GM10248 (cell line): ENCODE measurements at places on chromosomes 1 and 21.

- no peak for DNase-seq
Measured at GRCh38 chr1:155553349-155553748, 9.3 kb downstream of the ASH1L start.

DNA sequence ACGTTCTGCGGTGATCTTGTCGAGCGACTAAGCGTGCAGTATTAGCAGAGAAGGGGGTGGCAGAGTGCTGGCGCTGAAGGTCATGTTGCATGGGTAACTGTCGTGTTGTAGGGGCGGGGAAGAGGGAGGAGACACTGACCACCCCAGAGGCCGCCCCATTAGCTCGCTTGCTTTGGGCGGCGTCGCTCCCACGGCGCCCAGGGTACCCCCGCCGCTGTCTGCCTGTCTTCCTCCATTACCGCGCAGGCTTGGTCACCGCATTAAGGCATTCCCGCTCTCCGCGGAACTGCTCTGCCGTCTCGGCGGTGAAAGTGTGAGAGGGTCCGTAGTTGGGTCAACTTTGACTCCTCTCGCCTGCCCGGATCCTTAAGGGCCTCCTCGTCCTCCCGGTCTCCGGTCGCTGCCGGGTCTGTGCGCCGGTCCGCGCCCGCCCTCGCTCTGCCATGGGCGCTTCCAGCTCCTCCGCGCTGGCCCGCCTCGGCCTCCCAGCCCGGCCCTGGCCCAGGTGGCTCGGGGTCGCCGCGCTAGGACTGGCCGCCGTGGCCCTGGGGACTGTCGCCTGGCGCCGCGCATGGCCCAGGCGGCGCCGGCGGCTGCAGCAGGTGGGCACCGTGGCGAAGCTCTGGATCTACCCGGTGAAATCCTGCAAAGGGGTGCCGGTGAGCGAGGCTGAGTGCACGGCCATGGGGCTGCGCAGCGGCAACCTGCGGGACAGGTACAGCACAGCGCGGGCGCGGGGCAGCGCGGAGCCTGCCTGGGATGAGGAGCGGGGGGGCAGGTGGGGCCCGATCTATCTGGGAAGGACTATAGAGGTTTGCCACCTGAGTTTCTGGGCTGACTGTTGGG, at the start of gene MTARC2:
Gene MTARC2 (plus strand): TSS at position 234 of the 846 bp plus-strand sequence. CDS start 210 bp downstream, at position 444.
- peak; percentile 52 for DNase-seq

DNA sequence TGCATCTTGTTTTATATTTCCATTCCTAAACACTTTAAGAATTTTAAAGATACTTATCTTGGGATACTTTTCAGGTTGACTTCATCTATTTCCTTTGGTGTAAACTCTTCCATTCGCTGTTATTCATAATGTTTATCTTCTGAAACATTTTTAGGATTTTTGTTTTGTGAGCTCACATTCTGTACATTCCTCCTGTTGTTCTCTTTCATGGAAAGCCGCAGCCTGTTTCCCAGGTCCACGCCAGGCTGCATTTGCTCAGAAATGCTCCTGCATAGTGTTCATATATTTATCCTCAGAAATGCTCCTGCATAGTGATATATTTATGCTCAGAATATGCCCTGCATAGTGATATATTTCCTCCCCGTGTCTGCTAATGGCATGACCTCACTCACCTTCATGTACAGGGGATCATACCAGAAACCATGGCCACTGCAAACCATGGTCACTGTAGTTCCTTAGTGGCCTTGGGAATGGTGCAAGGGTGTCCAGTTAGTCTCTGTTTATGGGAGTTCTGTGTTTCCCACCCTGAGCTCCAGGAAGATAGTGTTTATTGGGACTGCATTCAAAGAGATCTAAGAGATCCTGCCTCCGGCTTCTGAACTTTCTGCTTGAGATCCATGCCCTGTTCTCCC, 153.9 kb upstream of the GREM2 start:
- no peak for DNase-seq

DNA sequence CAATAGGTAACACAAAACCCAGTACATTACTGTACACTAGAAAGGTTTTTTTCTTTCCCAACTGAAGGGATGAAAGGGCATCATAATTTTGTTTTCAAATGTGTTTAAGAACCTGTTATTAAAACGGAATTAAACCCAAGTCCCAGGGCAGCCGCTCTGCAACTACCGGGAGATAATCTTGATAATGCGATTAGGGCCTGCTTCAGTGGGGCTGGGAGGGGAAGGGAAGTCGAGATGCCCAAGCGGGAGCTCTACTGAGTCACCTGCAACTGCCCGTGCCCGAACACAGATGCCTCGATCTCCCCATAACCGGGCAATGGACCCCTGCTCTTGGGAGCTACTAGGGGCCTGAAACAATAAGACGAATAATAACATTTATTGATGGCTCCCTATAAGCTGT, 61.4 kb downstream of the KAZN start:
- DNase-seq: no peak

GRCh38 chr1:203823306-203823705, 27.9 kb downstream of the ZBED6 start:
- DNase-seq: no peak

DNA sequence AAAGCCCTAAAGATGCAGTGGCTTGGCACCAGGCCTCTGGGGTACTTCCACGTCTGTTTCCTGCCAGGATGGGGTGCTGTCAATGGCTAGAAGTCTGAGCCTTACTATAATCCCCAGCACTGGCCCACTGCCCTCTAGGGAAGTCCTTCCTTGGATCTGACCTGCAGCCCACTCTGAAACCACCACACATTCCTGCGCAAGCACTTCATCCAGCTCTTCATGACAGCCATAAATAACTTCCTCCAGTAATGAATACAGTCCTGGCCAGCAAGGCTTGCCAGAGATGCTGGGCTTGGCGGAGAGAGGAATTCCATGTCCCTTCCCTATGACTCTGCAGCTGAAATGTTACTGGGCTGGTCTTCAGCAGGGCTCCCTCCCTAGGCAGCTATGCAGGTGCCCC, 32.6 kb downstream of the ALPL start:
- DNase-seq: no peak

GRCh38 chr1:22835636-22836319, 125.1 kb downstream of the EPHB2 start:
- DNase-seq: no peak

- DNase-seq: no peak
Measured at GRCh38 chr1:208950206-208950605, 633.3 kb upstream of the CAMK1G start.

GRCh38 chr1:56626546-56626945, 18.6 kb upstream of the PRKAA2 start:
- DNase-seq: no peak

GRCh38 chr1:233530665-233531386, 83.1 kb upstream of the KCNK1 start:
- DNase-seq: no peak

- no peak for DNase-seq
Measured at GRCh38 chr1:65179148-65179547, 31.1 kb downstream of the AK4 start.

GRCh38 chr1:78617615-78618026, 2.6 kb upstream of the IFI44L start:
- DNase-seq: peak; percentile 35

- DNase-seq: no peak
Measured at GRCh38 chr1:243452092-243452491, 196.3 kb downstream of the SDCCAG8 start.

GRCh38 chr1:227947676-227948492, at the start of gene WNT9A:
TSS of gene WNT9A (minus strand) at chr1:227947932. CDS start at chr1:227947887, 45 bp downstream.
- DNase-seq: peak; percentile 62

GRCh38 chr1:59580257-59580656, 234.5 kb upstream of the HOOK1 start:
- DNase-seq: no peak

DNA sequence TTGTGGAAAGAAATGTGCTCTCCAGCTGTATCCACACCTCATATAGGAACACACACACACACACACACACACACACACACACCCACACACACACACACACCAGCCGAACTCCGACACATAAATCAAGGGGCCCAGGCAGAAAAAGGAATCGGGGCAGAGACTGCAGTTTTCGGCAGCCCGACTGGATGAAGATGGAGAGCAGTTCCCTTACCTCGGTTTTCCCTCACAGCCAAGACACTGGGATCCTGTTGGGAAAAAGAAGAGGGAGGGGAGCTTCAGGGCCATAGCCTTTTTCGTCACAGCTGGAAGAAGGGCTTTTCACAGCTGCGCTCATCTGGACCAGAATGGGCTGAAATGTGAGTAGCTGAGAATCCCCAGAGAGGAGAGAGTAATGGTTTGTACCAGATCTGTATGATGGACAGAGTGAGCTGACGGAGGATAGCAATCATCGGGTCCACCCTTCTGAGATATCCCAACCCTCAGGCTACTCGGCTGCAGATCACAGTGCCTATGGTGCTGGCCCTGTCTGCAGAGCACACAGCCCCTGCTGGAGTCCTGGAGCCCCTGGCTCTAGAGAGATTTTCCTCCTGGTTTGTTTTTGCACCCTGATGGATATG, 37.7 kb downstream of the PIK3C2B start:
- DNase-seq: no peak

DNA sequence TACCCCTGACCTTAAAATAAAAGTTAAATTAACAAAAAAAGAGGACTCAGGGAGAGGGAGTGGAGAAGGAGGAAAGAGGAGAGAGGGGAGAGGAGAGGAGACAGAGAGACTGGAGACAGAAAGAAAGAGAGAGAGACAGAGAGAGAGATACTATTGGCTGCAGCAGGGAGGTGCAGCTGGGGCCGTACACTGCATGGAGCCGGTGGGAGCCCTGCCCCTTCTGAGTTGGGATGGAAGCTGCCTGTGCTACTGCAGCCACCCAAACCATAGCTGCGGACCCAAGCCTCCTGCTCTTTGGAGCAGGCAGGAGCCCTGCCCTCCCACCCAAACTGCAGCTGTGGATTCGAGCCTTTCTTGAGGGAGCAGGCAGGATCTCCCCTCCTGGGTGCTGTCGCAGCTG, 32.7 kb upstream of the HP1BP3 start:
- no peak for DNase-seq

GRCh38 chr1:56533621-56534020, 45.7 kb downstream of the PLPP3 start:
- DNase-seq: no peak

- no peak for DNase-seq
Measured at GRCh38 chr1:1827089-1827848, 49.0 kb upstream of the NADK start.

DNA sequence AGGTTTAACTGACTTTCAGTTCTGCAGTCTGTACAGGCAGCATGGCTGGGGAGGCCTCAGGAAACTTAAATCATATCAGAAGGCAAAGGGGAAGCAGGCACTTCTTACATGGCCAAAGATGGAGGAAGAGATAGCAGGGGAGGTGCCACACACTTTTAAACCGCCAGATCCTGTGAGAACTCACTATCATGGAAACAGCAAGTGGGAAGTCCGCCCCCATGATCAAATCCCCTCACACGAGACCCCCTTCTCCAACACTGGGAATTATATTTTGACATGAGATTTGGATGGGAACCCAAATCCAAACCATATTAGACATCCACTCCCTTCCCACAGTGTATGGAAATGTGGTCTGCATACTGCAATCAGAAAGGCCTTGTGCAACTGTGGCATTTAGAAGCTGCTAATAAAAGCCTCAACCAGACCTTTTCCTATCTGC, 148.2 kb downstream of the FCRL5 start:
- DNase-seq: no peak

- DNase-seq: no peak
Measured at GRCh38 chr21:15249285-15249993, 184.6 kb upstream of the NRIP1 start.

DNA sequence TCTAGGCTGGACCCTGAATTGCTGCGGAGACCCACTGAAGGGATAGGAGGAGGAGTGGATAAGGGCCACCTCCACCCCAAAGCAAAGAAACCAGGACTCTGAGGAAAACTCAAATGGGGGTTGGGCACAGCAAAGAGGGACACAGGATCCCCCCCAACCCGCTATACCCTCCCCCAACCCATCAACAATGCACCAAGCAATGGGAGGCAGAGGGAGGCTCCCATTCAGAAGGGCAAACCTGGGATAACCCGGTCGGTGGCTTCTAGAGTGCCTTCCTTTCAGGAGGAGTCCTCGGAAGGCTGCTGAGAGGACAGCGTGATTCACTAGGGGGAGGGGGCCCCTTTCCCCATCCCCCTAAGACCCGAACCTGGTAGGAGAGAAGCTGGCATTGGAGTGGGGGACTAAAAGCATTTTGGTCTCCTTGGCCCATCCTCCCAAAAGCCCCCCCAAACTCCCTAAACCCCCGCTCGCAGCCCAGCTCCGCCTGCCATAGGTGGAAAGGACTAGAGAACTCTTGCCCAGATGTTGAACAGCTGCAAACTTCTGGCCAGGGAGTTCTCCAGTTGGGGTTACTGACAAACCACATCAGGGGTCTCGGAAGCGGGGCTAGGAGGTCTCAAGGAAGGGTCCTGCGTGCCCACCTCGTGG, 1.3 kb downstream of the MEF2D start:
- no peak for DNase-seq

DNA sequence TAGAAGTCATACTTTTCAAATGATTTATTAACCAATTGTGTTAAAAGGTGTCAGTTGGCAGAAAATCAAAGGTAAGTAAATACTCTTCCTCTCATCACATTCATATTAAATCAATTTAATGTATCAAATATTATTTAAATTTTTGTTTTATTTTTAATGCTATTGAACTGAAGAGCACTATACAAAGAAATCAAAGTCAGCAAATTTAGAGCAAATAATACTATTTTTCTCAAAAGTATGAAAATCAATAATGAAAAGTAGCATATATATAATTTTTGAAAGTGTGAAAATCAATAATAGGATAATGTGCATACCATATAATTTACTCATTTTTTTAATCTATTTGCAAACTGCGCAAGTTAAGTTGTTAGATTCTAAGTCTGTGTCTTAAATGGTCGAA, 181.0 kb downstream of the SPATA17 start:
- DNase-seq: no peak

- DNase-seq: no peak
Measured at GRCh38 chr1:7753641-7754040, 17.5 kb upstream of the VAMP3 start.

DNA sequence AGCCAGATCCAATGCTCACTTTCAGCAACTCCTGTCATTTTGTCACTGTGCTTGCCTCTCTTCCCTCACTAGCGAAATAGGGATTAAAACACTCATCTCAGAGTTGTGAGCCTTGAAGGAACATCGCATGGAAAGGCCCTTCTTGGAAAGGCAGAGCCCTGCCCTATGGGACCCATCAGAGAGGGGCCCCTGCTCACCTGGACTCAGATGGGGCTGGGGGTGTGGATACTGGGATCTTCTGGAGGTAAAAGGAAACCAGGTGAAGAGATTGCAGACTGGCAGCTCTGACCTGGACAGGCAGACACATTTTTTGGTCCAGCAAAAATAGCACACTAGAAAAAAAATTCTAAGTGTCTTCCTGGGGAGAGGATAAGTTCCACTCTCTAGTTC, 54.2 kb upstream of the EPS8L3 start:
- peak; percentile 10 for DNase-seq

DNA sequence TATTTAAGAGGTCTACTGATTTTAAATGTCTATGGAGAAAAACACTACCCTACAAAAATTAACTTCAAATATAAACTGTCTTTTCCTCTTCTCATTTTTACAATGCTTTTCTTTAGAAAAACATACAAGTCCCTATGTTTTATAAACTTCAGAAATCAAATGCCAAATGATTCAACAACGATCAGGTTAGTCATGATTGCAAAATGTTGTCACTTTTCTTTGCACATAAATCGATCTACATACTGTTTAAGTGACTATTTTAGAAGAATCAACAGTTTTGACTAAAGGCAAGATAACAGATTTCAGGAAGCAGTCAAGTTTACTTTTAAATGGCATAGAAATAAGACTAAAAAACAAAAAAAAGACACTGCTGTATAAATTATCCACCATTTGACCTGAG, 168.7 kb downstream of the GPATCH2 start:
- no peak for DNase-seq
